ENCODE measurements at places on chromosomes 12 and 14. TPM values are rescaled to one million over a fixed set of nuclear protein-coding genes. Genes with fewer than 3 reads are reported as not detected.

The TAS2R20 gene
- 2.9 TPM for polyA plus RNA-seq

The MMP17 gene
- polyA plus RNA-seq, result 9.5 TPM

The STRN3 gene
- polyA plus RNA-seq, result 38.4 TPM

- DNase-seq, result no peak
Measured at GRCh38 chr14:99535448-99535847, 54.2 kb downstream of the CCNK start.
